ENCODE measurements at places on chromosomes 7 and 10.

DNA sequence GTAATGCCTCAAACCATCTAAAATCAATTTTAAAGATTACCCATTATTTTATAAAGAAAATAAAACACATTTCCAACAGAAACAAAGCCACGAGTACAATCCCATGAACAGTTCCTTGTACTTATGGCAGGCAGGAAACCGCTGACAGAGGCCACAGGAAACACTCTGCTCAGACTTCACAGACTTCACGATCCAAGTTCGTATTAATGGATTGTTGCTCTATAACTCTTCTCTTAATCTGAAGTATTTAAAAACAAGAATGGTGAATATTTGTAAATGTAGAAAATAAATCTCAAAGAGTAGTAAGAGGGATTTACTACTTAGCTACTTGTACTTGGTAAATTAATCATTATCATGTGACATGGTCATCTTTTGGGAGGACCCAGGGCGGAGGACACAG is 78.3 kb downstream of the SNX10 start:
- DNase-seq = no peak

DNA sequence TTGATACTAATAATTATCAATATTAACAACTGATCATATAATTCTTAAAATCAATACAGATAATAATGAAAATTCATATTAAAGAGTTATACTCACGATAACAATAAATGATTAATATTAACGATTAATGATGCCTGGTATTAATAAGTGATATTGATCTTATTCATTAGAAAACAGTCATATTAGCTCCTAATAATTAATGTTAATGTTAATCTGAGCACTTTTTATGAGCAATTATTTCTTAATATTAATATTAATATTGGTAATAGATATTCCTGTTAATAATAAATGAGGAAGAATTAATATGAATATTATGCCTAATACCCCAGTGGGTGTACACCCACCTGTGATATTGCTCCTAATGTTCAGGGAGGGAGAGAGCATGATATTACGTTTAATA is 23.6 kb downstream of the MEIG1 start:
- DNase-seq = no peak

- no peak for DNase-seq
Observed at GRCh38 chr7:17044861-17045260, 163.1 kb upstream of the AGR3 start.

DNA sequence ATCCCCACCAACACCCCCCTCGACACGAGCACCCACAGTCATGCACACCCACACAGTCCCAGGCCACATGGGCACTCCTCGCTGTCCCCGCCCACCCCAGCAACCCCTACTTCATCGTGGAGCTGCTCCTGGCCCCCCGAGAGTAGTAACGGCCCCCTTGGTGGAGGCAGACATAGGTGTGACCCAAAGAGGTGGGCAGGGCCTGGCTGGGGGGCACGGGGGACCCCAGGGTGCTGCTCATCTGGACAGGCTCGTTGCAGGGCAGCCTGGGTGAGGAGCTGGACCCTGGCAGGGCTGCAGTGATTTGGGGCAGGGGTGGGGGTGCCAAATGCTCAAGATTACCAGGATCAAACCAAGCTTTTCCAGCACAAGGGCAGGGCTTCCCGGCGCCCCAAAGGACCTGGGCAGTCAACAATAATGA is 42.4 kb upstream of the ZMIZ1 start:
- no peak for DNase-seq

- no peak for DNase-seq
Observed at GRCh38 chr10:61166065-61166464, 222.1 kb upstream of the RHOBTB1 start.

DNA sequence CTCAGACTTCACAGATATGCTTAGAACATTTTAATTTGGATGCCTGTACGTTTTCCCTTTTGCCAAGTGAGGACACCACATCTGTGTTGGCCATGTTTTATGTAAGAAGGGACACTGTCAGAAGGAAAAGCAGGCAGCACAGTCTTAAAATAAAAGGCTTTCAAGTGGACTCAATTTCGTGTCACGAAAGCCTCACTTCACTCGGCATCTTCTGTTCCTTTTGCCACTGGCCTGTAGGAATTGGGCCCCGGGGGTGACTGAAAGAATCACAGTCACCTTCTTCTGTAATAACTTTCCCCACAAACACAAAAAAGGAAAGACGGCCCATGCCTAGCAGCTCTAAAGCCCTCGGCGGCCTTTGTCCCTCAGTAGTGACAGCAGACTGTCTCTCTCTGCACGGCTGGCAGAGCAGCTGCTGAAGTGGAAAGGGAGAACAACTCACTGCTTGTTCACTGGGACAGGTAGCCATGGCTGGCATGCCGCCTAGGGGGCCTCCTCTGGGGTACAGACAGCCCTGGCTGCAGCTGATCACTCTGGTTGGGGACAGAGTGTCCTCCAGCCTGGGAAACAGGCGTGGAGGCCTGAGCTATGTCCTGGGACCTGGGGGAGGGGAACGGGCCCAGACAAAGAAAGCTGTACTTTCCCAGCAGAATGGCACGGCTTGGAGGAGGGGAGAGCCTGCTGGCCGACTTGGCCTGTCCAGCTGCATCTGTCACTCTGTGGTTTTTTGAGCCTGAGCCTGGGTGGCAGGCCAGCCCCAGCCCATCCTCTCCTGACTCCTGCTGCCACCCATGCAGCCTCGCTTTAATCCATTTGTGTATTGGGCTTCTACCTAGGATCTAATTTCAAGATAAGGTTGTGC is 4.4 kb downstream of the RASSF4 start:
- no peak for DNase-seq

DNA sequence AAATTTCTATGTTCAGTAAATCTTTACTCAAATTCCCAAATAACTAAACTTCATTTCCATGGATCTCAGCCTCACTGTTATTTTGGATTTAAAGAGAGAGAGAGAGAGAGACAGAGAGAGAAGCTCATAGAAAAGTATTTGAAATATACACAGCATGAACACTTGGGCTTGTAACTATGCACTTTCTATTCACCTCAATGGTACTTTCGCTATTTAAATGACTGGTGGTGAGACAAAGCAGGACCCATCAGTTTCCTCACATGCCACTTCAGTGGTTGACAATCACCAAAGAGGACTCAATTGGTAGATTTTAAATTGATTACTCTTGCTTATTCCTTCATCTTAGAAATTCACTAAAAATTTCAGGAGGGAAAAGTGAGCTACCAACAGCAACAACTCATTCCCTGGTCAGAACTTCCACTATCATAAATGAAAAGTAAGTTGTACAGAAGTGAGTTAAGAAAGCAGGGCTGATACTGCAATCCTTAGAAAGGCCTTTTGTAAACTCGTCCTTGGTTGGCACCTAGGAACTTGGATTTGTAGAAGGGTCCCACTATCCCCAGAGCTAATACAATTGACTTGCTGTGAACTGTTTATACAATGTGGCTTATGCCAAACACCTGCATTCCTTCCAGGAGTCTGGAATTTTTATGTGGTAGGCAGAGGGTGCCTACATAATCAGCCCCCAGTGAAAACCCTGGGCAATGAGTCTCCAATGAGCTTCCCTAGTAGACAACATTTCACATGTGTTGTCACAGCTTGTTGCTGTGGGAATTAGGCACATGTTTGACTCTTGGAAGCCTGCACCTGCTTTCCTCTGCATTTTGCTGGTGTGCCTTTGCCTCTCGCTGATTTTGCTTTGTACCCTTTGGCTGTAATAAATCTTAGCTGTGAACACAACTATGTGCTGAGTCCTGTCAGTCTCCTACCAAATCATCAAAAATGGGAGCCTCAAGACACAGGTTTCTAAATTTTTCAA is 10.8 kb downstream of the ERLIN1 start:
- no peak for DNase-seq

All from stimulated activated naive CD8-positive, alpha-beta T cell treated with anti-CD3 and anti-CD28 coated beads, Interleukin-15, amount 100 ng/mL, for 72 hours (primary cell).